ENCODE measurements at places on chromosomes 5 and 9.

- DNase-seq: peak; percentile 52
Observed at GRCh38 chr5:43073597-43074546, 33.8 kb upstream of the ANXA2R start.

DNA sequence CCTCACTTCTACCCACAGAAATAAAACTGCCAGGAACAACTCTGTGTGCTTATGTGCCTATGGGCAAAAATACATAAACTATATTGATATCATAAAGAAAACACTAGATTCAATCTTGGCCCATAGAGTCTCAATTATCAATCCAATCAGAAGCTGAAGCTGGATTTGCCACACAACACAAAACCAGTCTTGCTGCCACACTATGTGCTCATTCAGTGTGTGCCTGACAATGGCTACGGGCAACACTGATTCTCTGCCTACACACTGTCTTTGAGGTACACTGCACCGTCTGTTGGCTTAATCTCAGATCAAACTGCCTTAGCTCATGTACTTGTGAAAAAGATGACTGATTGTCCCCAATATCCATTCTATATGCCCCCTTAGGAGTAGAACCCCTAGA, 35.4 kb downstream of the ARL15 start:
- no peak for DNase-seq

GRCh38 chr5:106860398-106861044, 810.2 kb downstream of the EFNA5 start:
- DNase-seq: no peak

- no peak for DNase-seq
Observed at GRCh38 chr9:87095951-87096350, 148.6 kb upstream of the GAS1 start.

DNA sequence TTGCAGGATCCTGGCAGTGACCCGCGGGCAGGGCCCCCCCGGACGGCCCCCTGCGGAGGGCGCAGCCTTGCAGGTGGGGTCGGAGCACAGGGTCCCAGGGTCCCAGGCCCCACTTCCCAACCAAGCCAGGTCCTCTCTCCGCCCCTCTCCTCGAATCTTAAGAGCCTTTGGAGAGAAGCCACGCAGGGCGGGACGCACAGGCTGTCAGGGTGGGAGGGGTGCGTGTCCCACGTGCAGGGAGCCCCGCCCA, 18.4 kb upstream of the EGFL7 start:
- DNase-seq: no peak

DNA sequence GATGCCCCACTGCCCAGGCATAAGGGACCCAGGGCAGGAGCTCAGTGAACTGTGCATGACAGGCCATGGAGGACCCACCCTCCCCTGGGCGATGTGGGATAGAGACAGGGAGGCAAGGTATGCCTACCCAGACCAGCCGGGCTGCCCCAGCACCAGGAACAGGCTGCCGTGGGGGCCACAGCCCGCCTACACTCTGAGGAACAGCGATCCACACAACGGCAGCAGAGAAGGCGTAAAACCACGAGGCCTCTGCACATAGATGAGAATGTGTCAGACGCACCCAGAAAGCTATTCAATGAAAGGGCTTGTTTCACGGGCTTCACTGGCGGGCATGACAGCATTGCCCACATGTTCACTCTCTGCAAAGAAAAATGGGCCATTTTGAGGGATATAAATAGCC, 49.5 kb downstream of the SEMA4D start:
- DNase-seq: no peak

DNA sequence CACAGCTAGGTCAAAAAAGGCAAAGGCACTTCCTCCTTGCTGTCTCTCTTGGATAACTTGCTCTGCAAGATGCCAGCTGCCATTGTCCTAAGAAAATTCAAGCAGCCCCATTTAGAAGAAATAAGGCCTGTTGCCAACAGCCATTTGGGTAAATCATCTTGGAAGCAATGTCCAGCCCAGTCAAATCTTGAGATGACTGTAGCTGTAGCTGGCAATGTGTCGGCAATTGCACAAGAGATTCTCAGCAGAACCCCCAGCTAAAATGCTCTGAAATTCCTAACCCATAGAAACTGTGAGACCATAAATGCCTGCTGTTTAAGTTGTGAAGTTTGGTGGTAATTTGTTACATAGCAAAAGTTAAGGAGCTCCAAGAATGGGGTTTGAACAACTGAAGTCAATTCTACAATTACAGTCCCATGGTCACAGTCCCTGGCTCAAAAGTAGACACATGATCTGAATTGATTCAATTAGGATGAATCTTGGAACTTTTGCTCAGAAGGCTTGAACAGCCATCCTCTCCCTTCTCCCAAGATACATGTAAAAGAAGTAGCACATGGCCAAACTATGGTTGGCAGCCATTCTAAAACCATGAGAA, 151.1 kb downstream of the MPDZ start:
- no peak for DNase-seq

- DNase-seq: no peak
Observed at GRCh38 chr5:143636931-143637528, 174.9 kb upstream of the HMHB1 start.

GRCh38 chr9:123590499-123590898, 234.5 kb downstream of the CRB2 start:
- DNase-seq: no peak

- DNase-seq: no peak
Observed at GRCh38 chr5:57325678-57326397, 152.0 kb downstream of the GPBP1 start.

DNA sequence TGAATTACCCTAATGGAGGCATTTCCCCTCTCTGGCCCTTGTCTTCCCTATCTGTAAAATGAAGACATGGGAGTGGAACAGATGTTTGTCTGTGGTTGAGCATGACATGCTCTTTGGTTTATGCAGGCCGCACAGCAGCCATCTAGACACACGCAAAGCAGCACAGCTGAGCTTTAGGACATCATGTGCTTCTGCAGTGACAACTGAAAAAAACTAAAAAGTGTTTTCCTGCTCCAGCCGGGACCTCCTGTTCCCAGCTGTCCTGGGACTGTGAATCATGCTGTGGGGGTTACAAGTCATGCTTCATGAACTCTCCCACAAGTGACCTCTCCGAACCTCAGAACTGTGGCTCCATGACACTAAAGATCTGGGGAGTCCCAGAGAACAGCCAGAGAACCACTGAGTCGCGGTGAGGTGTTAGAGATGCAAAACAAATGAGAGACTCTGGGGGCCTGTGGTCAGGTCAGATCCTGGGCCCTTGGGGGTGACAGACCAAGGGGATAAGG, 1.7 kb downstream of the SMIM3 start:
- DNase-seq: peak; percentile 57

DNA sequence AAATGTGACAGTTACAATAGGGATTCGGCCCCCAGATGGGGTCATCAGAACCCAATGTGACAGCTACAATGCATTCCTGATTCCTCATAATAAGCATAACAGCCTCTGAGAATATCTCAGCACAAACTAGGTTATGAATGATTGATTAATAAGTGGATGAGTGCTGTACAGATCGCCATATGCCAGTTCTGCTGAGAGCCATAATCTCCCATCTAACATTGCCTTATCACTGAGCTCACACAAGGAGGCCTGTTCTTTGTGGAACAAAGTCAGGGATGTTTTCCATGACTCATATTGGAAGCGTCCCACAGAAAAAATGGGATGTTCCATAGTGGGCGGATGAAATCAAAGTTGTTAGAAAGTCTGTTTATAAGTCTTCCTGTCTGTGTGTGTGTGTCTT, 89.6 kb downstream of the KIF4B start:
- peak; percentile 17 for DNase-seq

GRCh38 chr5:174371600-174372094, 326.1 kb downstream of the NSG2 start:
- DNase-seq: no peak

DNA sequence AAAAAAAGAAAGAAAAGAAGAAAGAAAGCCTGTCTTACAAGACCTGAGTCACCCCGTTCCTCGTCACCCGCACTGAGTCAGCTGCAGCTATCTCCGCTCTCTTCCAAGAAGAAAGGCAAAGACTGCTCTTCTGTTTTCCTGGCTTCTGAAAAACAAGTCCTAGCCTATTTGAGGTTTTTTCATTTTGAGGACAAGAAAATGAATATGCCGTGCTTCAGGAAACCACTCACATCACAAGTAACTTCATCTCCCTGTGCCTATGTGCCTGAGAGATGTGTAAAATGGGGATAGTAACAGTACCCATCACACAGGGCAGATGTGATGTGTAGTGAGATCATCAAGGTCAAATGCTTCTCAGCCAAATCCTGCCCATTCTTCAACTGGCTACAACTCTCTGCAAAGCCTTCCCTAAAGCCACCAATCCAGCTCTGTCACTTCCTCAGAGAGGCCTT, 78.4 kb downstream of the GLDC start:
- peak; percentile 89 for DNase-seq

GRCh38 chr5:100970646-100971255, 67.7 kb upstream of the ST8SIA4 start:
- DNase-seq: no peak

DNA sequence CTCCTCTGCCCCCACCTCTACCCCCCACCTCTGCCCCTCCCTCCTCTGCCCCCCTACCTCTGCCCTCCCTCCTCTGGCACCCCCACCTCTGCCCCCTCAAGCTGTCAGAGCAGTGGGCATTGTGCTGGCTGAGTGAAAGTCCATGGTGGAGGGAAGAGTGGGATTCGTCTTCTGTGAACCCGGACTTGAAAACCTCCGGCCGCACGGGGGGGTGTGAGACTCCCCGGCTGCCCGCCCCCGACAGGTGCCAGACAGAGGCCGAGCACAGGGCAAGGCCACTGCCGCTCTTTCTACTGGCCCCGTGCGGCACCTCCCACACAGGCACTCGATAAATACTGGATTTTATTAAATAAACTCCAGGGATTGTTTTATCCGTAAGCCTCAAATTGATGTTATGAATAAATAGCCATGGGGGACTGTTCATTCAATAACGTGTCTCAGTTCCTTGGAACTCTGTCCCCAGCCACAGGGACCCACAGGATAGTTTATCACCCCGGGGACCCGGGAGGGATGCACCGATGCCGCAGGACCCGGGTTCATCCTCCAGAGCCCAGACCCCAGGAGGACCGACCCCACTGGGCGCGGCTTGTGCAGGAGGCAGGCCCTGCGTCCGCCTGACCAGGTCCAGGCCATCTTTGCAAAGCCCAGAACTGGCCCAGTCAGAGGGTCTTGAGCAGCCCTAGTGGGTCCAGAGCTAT, 2.6 kb upstream of the QRFP start:
- DNase-seq: no peak

DNA sequence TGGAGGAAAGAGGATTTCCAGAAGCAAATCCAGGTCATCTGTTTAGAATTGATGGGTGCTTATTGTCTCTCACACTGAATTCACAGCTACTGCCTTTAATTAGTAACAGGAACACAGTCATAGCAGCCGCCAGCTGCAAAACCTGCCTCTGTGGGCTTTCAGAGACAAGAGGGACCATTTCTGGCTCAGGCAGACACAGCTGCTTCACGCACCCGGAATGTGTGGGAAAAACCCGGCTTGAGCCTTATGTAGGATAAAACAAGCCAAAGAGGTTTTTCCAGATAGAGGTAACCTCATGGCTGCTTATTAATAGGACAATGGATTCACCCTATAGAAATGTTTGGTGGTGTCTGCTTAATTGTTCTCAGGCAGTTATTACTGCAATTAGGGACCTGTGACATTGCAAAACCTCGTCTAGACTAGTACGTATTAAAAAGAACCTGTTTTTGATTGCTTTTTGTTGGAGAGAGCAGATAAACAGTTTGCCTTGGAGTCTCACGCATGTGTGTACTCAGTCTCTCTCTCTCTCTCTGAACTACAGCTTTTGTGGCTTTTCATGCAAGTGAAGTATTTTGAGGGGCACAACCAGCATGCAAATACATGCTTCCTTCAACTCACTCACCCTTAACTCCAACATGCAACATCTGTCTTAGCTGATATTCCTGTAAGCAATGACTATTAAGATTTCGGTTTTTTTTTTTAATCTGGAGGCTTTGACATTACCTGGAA, 302.7 kb downstream of the PLK2 start:
- no peak for DNase-seq

- no peak for DNase-seq
Observed at GRCh38 chr9:27701587-27701986, 128.3 kb upstream of the C9orf72 start.

GRCh38 chr9:83456226-83456625, 82.0 kb downstream of the FRMD3 start:
- DNase-seq: no peak

Measured in HFFc6 (cell line).